CD4-positive, alpha-beta T cell (primary cell): ENCODE measurements at places on chromosomes 1 and 21.
A peak's percentile ranks its signal among the peaks of the same experiment; 100 is the strongest.

DNA sequence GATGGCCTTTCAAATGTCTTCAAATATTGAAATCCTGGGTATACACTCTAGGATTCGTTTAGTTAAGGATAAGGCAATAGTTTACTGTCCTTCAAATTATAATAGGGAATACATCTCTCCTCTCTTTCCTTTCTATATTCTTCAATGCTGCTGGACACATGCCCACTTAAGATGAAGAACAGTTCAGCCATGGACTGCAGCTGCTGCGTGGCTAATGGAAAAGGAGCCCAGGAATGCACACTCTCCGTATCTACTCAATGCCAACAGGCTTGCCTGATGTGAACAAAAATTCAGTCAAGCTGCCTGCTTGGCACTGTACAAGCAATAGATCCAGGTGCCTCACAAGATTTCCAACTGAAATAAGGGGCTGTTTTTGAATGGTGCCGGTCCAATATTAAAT is 321.2 kb upstream of the LYPLAL1 start:
- no peak for DNase-seq

DNA sequence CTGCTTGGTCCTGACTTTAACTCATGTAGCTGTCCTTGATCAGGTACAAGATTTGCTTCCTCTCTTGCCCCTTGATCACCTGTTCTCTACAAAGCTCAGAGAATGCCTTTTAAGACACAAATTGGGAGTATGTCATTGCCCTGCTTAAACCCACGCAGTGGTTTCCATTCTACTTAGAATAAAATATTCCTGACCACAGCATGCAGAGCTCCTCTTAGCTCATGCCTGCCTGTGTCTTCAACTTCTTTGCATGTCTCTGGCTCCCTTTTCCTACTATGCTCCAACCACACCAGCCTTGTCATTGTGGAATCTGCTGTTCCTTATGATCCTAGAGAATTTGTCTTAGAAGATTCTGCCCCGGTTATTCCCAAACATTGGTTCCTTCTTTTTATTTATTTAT is 393.1 kb downstream of the RRAGC start:
- no peak for DNase-seq

DNA sequence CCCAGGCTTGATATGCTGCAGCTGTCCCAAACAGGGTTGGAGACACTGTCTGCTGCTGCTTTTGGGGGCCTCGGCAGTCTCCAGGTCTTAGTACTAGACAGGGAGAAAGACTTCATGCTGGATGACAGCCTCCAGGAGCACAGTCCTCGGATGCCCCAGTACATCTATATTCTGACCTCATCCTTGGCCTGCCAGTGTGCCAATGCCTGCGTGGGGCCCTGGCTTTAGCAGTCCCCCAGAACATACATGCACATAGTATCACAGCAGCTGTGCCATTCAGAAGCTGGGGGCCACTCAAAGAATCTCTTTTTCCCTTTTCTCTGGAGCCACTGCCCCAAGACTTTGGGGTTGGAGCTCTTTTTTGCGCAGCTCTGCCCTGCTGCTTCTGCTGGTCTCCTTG is 4.4 kb upstream of the ZSCAN20 start:
- no peak for DNase-seq

DNA sequence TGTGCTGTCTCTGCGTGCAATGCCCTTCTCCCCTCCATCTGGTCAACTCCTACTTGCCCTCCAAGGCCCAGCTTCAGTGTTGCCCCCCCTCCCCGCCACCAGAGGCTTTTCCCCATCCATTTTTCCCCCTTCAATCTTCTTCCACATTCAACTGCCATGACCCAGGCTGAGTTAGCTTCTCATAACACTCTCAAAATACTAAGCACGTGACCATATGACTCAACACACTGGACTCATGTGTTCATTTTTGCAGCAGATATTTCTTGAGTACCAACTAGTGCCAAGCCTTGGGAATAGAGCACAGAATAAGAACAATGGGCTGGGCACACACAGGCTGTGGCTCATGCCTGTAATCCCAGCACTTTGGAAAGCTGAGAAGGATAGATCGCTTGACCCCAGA is 132.1 kb downstream of the IGSF21 start:
- DNase-seq, result no peak

GRCh38 chr1:10495475-10495817 is 20.7 kb downstream of the PEX14 start:
- peak; percentile 22 for DNase-seq

DNA sequence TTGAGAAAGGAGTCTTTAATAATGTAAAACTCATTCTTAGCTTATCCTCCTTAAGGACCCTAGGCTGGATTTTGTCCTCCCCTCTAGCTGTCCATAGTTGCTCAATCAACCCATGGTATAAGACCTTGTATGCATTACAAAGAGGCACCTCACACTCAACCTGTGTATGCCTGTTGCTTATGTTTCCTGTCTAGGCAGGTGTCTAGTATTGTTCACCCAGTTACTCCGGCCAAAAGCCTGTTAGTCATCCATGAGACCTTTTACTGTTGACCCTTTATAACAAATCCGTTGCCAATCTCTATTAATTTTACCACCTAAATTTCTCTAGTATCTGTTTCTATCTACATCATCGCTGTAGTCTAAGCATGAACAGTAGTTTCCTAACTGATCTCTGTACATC is 3.7 kb downstream of the LYPLAL1 start:
- DNase-seq, result no peak
